ENCODE measurements at places on chromosomes 12 and 14. TPM values are rescaled to one million over a fixed set of nuclear protein-coding genes. Genes with fewer than 3 reads are reported as not detected.

- DNase-seq, result no peak
- H3K36me3 ChIP-seq, result no peaks in the 10 kb centered on the region
- no peak overlapping the region for H3K27ac ChIP-seq
Measured at GRCh38 chr12:71465796-71466195, 26.2 kb downstream of the LGR5 start.

- H3K4me1 ChIP-seq, result no peaks in the 10 kb centered on the region
- H3K4me3 ChIP-seq, result no peak overlapping the region
- no peak for DNase-seq
- no peaks in the 10 kb centered on the region for H3K27me3 ChIP-seq
Measured at GRCh38 chr12:66187821-66188220, 1.2 kb upstream of the IRAK3 start.

- peaks cover 7% of the 10 kb centered on the region for H3K4me1 ChIP-seq
- no peak for DNase-seq
- H3K4me3 ChIP-seq, result no peak overlapping the region
- H3K27me3 ChIP-seq, result no peaks in the 10 kb centered on the region
- no peak overlapping the region for H3K27ac ChIP-seq
- no peaks in the 10 kb centered on the region for H3K36me3 ChIP-seq
Measured at GRCh38 chr12:120886199-120887018, 17.7 kb downstream of the SPPL3 start.

DNA sequence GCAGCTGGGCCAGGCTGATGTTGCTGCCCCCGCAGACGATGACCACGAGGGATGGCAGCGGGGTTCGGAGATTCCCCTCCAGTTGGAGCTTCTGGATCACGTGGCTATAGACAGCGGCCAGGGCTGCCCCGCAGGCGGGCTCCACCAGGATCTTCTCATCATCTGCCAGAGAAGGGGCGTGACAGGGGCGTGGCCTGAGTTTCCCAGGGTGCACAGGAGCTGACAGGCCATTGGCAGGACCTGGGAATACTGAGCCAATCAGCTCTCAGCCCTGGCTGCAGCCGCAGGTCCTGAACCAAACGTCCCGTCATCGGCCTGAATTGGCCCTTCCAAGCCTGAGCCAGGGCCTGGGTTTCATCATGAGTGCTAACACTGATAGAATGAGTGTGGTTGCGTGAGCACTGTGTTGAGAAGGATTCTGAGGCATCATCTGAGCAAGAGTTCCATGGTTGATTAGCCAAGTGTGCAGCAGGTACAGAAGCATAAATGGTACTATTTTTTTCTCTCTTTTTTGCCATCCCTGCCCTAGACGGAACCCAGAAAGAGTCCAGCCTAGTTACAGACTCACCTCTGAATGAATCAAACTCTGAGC lies 10.6 kb downstream of the SDS start:
- H3K36me3 ChIP-seq, result no peaks in the 10 kb centered on the region
- peak; percentile 57 for DNase-seq
- no peaks in the 10 kb centered on the region for H3K27me3 ChIP-seq
- no peak overlapping the region for H3K27ac ChIP-seq
- no peaks in the 10 kb centered on the region for H3K4me1 ChIP-seq
- H3K4me3 ChIP-seq, result no peak overlapping the region

- peak overlapping the region; percentile 94 for H3K4me3 ChIP-seq
- H3K27ac ChIP-seq, result peak overlapping the region; percentile 99
- H3K36me3 ChIP-seq, result peaks cover 2% of the 10 kb centered on the region
- peaks cover 10% of the 10 kb centered on the region for H3K4me1 ChIP-seq
- no peak for DNase-seq
Measured at GRCh38 chr14:73714656-73715081, 485 bp upstream of the PNMA1 start.

DNA sequence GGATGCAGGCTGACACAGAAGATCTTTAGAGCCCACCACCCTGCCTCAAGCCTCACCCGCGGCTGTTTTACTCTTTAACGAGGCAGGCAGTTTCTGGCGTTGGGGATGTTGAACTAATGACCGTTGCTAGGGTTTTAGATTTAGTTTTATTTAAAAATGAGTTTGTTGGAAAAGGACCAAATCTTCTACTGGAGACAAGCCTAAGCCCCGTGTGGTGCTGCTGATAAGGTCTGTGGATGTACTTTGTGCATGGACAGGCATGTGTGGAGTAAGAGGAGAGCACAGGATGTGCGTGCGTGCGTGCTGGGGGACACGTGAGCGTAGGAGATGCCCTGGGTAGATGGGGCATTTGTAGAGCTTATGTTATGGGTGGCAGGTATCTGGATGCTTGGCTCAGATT lies 5.7 kb downstream of the NTF3 start:
- H3K27ac ChIP-seq, result no peak overlapping the region
- H3K4me3 ChIP-seq, result no peak overlapping the region
- peaks cover 7% of the 10 kb centered on the region for H3K4me1 ChIP-seq

C14orf39 gene
- total RNA-seq, result not detected

DNA sequence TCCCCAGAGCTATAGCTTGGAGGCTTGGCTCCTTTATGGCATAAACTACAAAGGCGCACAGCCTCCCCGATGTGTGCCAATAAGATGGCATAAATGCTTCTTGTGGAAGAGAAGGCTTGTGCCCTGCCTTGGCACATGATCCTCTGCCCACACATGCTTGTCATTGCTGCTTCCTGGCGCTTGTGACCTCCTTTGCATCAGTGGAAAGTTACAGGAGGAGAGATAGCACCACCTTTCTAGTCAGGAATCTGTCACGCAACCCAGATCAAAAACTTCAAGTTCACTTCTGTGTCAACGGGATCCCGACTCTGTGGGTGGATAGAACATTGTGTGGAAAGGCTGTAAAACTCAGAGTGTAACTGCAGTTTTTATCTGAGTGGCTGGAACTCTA lies 183.8 kb upstream of the HIF1A start:
- H3K27ac ChIP-seq, result no peak overlapping the region
- H3K4me1 ChIP-seq, result peaks cover 15% of the 10 kb centered on the region
- H3K4me3 ChIP-seq, result no peak overlapping the region
- no peaks in the 10 kb centered on the region for H3K36me3 ChIP-seq
- H3K27me3 ChIP-seq, result no peaks in the 10 kb centered on the region

- H3K27me3 ChIP-seq, result no peaks in the 10 kb centered on the region
- peaks cover 15% of the 10 kb centered on the region for H3K4me1 ChIP-seq
- no peak overlapping the region for H3K4me3 ChIP-seq
- H3K27ac ChIP-seq, result no peak overlapping the region
Measured at GRCh38 chr14:56219666-56220413, 101.6 kb downstream of the PELI2 start.

DNA sequence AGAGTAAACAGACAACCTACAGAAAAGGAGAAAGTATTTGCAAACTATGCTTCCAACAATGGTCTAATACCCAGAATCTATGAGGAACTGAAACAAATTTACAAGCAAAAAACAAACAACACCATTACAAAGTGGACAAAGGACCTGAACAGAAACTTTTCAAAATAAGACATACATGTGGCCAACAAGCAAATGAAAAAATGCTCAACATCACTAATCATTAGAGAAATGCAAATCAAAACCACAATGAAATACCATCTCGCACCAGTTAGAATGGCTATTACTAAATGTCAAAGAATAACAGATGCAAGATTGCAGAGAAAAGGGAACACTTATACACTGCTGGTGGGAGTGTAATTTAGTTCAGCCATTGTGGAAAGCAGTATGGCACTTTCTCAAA lies 125.8 kb downstream of the C12orf42 start:
- no peak overlapping the region for H3K27ac ChIP-seq
- H3K36me3 ChIP-seq, result no peaks in the 10 kb centered on the region
- DNase-seq, result no peak
- no peak overlapping the region for H3K4me3 ChIP-seq
- no peaks in the 10 kb centered on the region for H3K4me1 ChIP-seq
- no peaks in the 10 kb centered on the region for H3K27me3 ChIP-seq

DNA sequence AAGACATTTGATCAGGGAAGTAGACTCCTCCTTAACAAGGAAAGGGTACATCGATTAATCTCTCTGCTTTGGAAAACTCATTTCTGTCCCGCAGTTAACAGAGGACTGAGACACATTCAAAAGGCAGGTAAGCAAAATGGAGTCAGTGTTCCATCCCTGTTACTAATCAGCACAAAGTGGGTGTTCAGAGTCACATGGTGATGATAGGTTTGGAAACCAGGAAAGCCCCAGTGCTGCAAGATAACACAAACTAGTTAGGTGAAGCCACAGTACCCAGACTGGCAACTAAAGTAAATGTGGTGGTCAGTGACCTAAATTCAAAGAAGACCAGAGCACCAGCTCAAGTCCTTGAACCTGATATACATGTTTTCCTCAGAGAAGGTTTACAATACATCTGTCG lies 1.8 kb downstream of the OR4K17 start:
- H3K36me3 ChIP-seq, result no peaks in the 10 kb centered on the region
- no peak overlapping the region for H3K4me3 ChIP-seq
- H3K27ac ChIP-seq, result no peak overlapping the region

GRCh38 chr14:100103250-100104005 lies 38.2 kb downstream of the EVL start:
- H3K4me1 ChIP-seq, result no peaks in the 10 kb centered on the region
- no peaks in the 10 kb centered on the region for H3K27me3 ChIP-seq
- no peak for DNase-seq
- no peak overlapping the region for H3K27ac ChIP-seq
- H3K36me3 ChIP-seq, result no peaks in the 10 kb centered on the region
- no peak overlapping the region for H3K4me3 ChIP-seq

DNA sequence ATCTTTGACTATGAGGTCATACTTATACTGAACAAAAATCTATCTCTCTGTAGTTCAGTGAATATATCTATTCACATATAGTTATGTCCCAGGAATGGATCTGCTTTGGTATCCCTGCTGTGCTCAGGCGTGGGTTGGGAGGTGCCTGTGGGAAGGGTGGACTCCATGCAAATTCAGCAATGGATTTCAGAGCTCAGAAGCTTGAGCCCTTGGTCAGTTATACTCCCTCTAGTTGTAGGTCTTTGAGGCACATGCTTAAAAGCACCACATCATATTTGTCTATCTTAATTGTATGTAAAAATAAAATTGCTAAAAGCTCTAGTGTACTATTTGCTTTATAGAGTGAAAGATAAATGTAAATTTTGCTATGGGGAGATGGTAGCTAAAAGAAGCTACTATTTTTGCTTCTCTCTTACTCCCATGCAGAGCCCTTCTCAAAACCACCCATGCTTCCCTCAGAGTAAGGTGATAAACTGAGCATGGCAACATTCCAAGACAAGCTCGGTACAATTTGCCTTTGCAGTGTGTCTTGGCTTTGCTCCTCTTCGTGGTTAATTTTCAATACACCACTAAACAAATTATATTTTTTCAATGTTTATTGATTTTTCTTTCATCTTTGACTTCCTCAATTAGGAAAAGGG lies 54.9 kb downstream of the SLC16A7 start:
- H3K27ac ChIP-seq, result peak overlapping the region; percentile 60
- H3K36me3 ChIP-seq, result no peaks in the 10 kb centered on the region
- DNase-seq, result no peak
- H3K4me3 ChIP-seq, result no peak overlapping the region

DNA sequence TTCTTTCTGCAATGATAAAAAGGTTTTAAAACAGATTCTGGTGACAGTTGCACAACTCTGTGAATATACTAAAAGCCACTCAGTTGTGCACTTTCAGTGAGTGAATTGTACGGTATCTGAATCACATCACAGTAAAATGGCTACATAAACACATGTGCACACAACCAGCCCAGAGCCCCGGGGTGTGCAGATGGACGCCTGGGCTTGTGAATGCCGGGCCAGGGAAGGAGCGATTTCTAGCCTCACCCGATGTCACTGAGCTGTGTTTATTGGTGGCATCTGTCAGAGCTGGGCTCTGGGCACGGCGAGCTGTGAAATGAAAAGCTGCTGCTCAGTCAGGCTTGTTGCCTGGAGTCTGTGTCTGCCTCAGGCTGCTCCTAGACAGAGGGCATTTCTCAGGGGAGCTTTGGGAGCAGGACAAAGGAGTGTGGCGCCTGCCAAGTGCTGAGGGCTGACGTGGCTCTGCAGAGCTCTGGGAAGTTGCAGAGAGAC lies 25.9 kb downstream of the RHOF start:
- H3K4me3 ChIP-seq, result no peak overlapping the region
- no peak for DNase-seq
- H3K27me3 ChIP-seq, result no peaks in the 10 kb centered on the region
- H3K36me3 ChIP-seq, result no peaks in the 10 kb centered on the region
- no peak overlapping the region for H3K27ac ChIP-seq

KLRC3 gene
- total RNA-seq, result not detected

GRCh38 chr14:102317564-102318248 lies 1.8 kb upstream of the ZNF839 start:
- H3K27me3 ChIP-seq, result no peaks in the 10 kb centered on the region
- peak overlapping the region; percentile 94 for H3K27ac ChIP-seq
- H3K36me3 ChIP-seq, result no peaks in the 10 kb centered on the region
- peak; percentile 28 for DNase-seq
- peaks cover 37% of the 10 kb centered on the region for H3K4me1 ChIP-seq

GRCh38 chr12:28215021-28215420 lies 24.8 kb downstream of the CCDC91 start:
- H3K27me3 ChIP-seq, result no peaks in the 10 kb centered on the region
- H3K27ac ChIP-seq, result no peak overlapping the region
- H3K4me3 ChIP-seq, result no peak overlapping the region
- no peak for DNase-seq
- no peaks in the 10 kb centered on the region for H3K4me1 ChIP-seq
- no peaks in the 10 kb centered on the region for H3K36me3 ChIP-seq

GRCh38 chr12:67593461-67594330 lies 54.8 kb upstream of the DYRK2 start:
- H3K27ac ChIP-seq, result peak overlapping the region; percentile 72
- H3K4me3 ChIP-seq, result no peak overlapping the region
- peaks cover 17% of the 10 kb centered on the region for H3K4me1 ChIP-seq
- no peaks in the 10 kb centered on the region for H3K36me3 ChIP-seq
- DNase-seq, result no peak

RDH16 gene
- 0.53 TPM for total RNA-seq

GRCh38 chr12:39574378-39574777 lies 45.2 kb downstream of the ABCD2 start:
- no peak overlapping the region for H3K4me3 ChIP-seq
- H3K4me1 ChIP-seq, result no peaks in the 10 kb centered on the region
- no peak for DNase-seq

GRCh38 chr12:49588281-49588680 lies 17.2 kb downstream of the FAM186B start:
- H3K36me3 ChIP-seq, result peaks cover 4% of the 10 kb centered on the region
- no peaks in the 10 kb centered on the region for H3K27me3 ChIP-seq
- DNase-seq, result no peak

- H3K36me3 ChIP-seq, result no peaks in the 10 kb centered on the region
- no peak for DNase-seq
- H3K27me3 ChIP-seq, result no peaks in the 10 kb centered on the region
Measured at GRCh38 chr12:97960741-97961608, 498.4 kb downstream of the RMST start.

ACSS3 gene
- total RNA-seq, result 0.95 TPM

All from Caco-2 (cell line).